ENCODE measurements at places on chromosomes 7 and 10.

DNA sequence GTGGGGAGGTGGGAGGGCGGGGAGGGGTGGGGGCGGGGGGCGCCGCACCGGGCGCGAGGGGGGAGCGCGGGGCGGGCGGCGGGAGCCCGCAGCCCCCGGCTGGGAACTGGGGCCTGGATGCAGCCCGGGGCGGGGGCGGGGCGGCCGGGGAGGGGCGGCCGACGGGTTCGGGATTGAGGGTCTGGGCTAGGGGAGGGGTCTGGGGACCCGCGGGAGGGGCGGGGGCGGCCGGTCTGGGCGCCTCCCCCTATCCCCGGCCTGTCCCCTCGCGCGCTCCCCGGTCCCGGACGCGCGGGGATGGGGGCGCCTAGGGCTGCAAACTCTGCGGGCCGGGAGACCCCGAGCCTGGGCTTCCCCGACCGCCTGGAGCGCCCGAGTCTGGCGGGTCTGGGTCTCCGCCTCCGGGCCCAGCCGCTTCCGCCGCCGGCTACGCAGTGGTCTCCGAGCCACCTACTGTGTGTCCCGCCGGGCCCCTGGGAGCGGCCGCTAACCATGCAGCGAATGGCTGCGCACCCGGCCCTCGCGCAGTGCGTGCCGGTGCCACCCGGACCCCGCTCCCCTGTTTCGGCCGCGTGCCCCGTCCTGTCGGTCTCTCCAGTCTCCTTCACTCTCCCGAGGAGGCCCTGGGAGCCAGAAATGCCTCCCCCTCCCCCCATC lies 375 bp upstream of the FGF8 start:
- DNase-seq = no peak

DNA sequence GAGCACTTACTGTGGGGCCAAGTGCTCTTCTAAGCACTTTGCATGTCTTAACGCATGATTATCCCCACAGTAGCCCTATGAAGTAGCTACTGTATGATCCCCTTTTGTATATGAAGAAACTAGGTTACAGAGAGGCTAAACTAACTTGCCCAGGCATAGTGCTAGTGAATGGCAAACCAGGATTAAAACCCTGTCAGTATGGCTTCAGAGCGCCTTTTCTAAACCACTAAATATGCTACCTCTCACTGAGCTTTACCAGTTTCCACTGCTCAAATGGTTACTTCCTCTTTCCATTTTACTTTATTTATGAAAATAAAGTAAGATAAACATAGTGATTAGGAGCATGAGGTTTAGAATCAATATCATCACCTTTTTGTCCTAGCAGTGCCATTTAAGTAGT lies 73.6 kb downstream of the PODXL start:
- DNase-seq = no peak

- no peak for DNase-seq
These were observed 10.6 kb downstream of the BEND7 start for GRCh38 chr10:13518076-13518692.

GRCh38 chr7:37108615-37109014 lies 340.0 kb downstream of the ELMO1 start:
- DNase-seq = no peak

GRCh38 chr10:30491204-30491915 lies 57.4 kb downstream of the MAP3K8 start:
- peak; percentile 21 for DNase-seq

DNA sequence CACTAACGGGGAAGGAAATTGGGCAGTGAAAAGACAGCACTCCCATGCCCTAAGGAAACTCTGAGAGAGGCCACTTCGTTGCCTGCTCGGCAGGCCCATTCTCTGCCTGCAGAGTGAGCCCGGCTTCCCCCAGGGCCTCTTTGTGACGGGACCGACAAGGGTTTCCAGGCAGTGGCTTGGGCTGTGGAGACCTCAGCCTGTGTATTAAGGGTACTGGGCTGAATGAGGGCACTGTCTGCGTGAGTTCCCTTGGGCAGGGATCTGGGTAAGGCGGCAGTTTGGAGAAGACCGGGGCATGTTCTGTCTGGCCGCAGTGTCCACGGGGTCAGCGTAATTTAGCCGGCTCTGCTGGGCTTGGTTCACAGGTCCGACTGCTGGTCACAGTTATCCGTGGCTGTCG lies 237.2 kb downstream of the MGMT start:
- DNase-seq = no peak

DNA sequence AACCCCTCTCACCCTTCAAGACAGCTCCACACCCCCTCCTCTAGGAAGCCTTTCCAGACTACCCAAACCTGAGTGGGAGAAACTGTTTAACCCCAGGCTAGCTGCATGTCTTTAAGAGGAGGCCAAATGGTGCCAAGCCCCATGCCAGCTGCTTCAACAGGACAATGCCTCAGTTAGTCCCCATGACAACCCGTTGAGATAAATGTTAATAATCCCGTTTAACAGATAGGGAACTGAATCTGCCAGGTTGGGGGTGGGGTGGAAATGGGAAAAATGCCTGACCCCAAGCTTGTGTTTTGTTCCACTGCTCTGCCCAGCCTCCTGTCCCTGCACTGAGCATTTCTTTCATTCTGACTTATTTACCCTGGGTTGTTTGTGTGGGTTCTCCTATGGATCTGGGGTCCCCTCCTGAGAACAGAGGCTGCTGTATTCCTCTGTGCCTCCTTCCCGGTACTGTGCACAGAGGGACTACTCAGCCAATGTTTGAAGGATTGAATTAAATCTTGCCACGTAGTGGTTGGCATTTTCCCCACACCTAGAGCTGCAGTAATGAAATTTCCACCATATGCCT lies 452.6 kb upstream of the ZMIZ1 start:
- no peak for DNase-seq

- DNase-seq = no peak
These were observed 285.4 kb downstream of the ADARB2 start for GRCh38 chr10:1451941-1452340.

GRCh38 chr7:159091480-159092475 lies 52.9 kb downstream of the VIPR2 start:
- no peak for DNase-seq

DNA sequence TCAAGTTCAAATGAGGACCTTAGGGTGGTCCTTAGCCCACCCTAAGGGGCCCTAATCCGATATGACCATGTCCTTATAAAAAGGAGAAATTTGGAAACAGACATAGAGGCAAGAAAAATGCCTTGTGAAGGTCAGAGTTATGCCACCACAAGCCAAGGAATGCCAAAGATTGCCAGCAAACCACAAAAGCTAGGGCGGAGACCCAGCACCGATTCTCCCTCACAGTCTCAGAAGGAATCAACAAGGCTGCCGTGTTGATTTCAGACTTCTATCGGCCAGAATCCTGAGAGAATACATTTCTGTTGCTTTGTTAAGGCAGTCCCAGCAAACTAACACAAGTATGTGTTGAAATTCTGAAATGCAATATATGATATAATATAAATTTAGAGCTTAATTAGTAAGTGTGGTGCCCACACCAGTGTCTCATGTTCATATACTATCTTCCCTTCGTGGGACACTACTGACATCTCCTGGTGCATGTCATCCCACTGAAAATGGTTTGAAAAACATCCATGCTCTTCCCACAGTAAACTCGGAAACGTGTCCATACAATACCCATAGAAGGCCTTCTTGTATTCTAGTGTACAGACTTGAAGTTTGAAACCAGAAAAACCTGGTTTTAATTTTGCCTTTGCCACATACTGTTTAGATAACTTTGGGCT lies 349.0 kb downstream of the TNS3 start:
- DNase-seq = no peak

- DNase-seq = peak; percentile 85
These were observed 30.7 kb upstream of the TRIL start for GRCh38 chr7:28988810-28989209.

GRCh38 chr7:1285556-1286301 lies 53.1 kb downstream of the UNCX start:
- DNase-seq = no peak

- peak; percentile 89 for DNase-seq
These were observed 1.9 kb downstream of the UBN2 start for GRCh38 chr7:139232904-139233303.

GRCh38 chr7:80128918-80129317 lies 5.7 kb upstream of the GNAI1 start:
- no peak for DNase-seq

DNA sequence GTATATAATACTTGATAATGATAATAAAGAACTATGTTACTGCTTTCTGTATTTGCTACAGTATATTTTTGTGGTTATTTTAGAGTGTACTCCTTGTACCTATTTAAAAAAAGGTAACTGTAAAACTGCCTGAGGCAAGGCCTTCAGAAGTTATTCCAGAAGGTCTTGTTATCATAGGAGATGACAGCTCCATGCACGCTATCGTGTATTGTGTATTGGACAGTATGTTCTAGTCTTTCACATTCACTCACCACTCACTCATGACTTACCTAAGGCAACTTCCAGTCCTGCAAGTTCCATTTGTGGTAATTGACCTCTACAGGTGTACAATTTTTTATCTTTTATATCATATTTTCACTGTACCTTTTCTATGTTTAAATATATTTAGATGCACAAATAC lies 100.7 kb downstream of the ARL4A start:
- no peak for DNase-seq

GRCh38 chr7:34022626-34023025 lies 117.3 kb downstream of the BMPER start:
- DNase-seq = no peak

GRCh38 chr10:11227103-11227502 lies 209.4 kb downstream of the CELF2 start:
- DNase-seq = no peak

GRCh38 chr7:99404235-99404976 lies 4.0 kb downstream of the PDAP1 start:
- no peak for DNase-seq

- DNase-seq = peak; percentile 3
These were observed 424.3 kb downstream of the RPS24 start for GRCh38 chr10:78457804-78458482.

GRCh38 chr7:3063016-3063753 lies 19.5 kb upstream of the CARD11 start:
- no peak for DNase-seq

DNA sequence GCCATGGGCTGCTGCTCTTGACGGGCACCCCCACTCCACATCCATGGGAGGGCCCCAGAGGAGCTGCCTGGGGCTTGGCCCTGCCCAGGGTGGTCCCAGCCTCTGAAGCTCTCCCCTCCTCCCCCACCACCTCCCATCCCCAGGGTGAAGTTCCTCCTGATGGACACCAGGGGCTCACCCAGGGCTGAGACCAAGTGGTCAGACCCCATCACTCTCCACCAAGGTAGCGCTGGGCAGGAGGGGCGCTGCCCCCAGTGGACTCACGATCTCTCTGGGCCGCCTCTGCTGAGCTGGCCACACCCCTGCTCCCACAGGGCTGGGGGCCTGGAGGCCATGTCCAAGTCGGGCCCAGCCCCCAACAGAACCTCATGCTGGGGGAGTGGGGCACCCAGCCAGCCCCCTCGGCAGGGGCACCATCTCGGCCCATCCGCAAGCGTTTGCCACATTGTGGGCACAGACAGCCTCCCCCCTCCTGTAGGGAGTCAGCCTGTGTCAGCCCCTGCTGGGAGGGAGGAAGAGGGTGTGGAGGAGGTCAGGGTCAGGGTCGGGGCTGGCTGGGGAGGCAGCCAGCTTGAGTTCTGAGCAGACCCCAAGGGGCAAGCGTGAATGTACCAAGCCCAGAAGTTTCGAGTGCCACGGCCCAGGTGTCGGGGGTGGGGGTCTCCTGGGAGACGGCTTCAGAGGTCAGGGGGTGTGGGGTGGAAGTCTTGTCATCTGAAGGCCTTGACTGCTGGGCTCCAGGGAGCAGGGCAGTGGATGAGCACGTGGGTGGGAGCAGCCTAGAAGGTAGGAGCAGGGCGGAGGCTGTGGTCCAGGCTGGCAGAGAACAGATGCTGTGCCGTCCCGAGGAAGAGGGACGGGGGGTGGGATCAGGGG lies 2.8 kb downstream of the UPK3B start:
- no peak for DNase-seq

- DNase-seq = no peak
These were observed 60.8 kb downstream of the DLG5 start for GRCh38 chr10:77865580-77866324.

GRCh38 chr7:101743995-101744360 lies 73.4 kb upstream of the CUX1 start:
- DNase-seq = no peak

- no peak for DNase-seq
These were observed 226.5 kb downstream of the FANK1 start for GRCh38 chr10:126122881-126123280.

GRCh38 chr7:92849322-92849721 lies 12.9 kb upstream of the CDK6 start:
- DNase-seq = no peak

DNA sequence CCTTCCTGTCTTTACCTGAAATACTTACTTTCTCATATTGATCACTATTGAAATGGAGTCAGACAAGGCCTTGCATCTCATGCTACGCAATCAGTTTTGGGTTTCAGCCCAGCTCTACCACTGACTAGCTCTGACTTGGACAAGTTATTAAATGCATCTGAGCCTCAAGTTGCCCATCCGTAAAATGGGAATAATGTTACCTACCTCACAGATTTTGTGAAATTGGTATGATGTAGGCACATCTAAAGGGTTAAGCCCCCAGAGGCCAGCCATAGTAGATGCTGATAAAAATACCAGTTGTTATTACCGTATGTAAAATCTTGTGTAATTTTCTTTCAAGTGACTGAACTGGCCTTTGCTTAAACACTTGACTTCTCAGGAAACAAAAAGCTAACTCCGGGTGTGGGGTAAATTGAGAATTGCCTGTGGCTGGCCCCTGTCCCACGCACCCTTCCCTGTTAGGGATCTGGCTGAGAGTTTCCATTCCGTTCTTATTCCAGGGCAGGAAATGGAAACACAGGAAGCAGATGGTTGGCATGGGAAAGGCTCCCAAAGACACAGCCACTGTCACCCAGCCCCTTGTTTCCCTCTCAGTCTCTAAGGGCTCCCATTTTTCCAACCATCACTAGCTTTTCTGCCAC lies 7.5 kb downstream of the DUSP5 start:
- no peak for DNase-seq

DNA sequence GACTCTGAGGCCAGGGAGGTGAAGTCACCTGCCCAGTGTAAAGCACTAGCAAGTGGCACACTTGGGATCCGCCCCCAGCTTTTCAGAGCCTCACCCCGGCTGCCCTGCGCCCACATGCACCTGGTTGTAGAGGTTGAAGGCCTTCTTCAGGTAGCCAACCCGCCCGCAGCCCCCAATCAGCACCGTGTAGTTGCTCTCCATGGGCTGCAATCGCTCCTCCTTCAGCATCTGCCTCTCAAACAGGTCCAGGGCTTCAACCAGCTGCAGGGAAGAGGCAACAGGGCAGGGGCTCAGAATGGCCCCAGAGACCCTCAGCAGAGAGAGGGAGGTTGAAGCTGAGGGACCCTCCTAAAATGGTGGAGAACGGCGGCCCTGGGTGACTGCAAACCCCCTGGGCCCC lies 5.4 kb downstream of the PTCD1 start:
- DNase-seq = no peak

DNA sequence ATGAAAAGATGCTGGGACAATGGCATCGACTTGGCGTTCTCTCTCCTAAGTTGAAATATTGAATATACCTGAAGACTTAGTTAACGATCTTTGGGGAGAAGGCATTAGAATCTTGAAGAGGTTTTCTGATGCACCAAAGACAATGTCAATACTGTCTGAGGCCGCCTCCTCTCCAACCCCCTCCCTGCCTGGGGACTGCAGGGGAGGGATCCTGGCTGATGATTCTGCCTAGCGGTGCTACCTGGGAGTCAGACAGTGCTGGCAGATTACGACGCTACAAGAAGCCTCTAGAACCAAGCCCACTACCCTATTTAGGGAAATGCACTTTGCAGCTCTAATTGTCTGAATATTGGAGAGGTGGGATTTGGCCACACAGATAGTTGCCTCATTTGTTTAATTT lies 145.6 kb upstream of the HABP2 start:
- DNase-seq = no peak

Measured in renal cortical epithelial cell (primary cell).